ENCODE measurements at places on chromosomes 5 and 9.

- DNase-seq = no peak
These were observed 4.7 kb downstream of the IRGM start for GRCh38 chr5:150851039-150851438.

DNA sequence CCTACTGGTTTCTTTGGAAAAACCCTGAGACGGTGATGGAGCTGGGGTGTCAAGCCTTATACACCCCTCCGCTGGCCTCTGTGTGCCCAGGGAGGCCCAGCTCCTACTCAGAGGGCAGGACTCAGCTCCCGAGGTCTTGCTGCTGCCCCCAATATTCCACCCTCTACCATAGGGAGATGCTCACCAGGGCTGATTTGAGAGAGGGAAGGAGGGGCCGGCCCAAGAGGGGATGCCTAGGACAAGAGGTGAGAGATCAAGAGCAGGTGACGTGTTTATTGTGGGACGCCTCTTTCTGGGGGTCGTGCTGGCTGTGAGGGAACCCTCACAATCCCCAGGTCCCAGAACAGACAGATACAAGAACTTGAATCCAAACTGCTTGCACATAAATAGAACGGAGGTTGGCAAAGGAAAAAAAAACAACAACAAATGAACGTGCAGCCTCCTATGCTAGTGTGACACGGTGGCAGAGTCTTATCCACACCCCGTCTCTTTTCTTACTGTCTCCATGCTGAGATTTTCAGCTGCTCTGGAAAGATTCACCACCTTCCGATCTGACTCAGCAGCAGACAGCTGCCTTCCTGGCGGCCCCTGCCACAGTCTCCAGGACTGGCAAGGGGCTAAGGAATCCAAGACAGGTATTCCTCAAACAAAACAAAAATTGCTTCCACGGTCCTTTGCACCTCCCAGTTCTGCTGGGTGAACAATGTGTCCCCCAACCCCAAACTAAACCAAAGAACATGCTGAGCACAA, 22.3 kb downstream of the FABP6 start:
- no peak for DNase-seq

GRCh38 chr9:91428436-91428835, 4.8 kb upstream of the NFIL3 start:
- no peak for DNase-seq

DNA sequence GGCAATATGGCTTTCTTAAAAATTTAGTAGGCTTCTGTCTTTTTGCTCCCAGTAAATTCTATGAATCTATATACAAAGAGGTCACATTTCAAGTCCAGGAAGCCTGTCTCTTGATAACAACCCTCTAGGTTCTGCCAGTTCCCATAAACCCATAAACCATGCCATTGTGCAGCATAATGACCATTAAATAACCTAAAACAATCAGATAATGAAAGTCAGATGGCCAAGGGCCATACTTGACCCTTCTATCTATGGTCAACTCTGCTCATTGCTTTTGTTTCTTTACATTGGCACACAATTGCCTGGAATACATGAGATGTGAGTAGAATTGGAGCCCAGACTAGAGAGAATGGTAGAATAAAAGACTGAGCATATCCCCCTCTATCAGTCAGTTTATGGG, 305.4 kb upstream of the KIF2A start:
- DNase-seq = no peak

GRCh38 chr9:96661711-96662110, 6.6 kb upstream of the PRXL2C start:
- DNase-seq = no peak

- no peak for DNase-seq
These were observed 223.9 kb downstream of the SREK1 start for GRCh38 chr5:66367814-66368541.

- no peak for DNase-seq
These were observed 14.1 kb upstream of the XPA start for GRCh38 chr9:97711223-97711626.

DNA sequence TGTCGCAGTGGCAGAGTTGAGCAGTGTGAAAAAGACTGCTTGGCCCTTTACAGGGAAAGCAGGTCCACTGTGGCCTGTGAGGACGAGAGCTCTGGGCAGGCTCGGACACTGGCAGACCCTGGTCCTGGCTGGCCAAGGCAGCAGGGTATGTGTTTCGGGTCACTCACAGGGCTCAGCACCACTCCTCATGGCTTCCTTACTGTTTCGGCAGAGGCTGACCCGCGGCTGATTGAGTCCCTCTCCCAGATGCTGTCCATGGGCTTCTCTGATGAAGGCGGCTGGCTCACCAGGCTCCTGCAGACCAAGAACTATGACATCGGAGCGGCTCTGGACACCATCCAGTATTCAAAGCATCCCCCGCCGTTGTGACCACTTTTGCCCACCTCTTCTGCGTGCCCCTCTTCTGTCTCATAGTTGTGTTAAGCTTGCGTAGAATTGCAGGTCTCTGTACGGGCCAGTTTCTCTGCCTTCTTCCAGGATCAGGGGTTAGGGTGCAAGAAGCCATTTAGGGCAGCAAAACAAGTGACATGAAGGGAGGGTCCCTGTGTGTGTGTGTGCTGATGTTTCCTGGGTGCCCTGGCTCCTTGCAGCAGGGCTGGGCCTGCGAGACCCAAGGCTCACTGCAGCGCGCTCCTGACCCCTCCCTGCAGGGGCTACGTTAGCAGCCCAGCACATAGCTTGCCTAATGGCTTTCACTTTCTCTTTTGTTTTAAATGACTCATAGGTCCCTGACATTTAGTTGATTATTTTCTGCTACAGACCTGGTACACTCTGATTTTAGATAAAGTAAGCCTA, 15.7 kb downstream of the SQSTM1 start:
- no peak for DNase-seq

GRCh38 chr5:72107901-72108201, 576 bp downstream of the MAP1B start:
- DNase-seq = no peak

DNA sequence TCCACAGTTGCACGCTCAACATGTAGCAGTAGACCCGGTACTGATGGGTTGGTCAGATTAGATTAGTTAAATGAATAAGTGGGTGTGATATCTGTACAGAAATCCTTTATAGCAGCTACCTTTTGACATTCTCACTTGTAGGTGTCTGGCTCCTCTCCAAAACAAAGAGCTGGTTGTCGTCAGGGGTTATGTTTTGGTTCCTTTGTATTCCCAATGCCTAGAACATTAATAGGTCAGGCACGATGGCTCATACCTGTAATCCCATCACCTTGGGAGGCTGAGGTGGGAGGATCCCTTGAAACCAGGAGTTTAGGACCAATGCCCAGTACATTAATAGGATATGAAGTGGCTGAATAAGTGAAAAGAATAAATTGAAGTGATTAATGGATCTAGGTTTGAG, 182.1 kb downstream of the SNCAIP start:
- DNase-seq = no peak

- DNase-seq = no peak
These were observed 54.0 kb upstream of the OLFM1 start for GRCh38 chr9:135033487-135033886.

DNA sequence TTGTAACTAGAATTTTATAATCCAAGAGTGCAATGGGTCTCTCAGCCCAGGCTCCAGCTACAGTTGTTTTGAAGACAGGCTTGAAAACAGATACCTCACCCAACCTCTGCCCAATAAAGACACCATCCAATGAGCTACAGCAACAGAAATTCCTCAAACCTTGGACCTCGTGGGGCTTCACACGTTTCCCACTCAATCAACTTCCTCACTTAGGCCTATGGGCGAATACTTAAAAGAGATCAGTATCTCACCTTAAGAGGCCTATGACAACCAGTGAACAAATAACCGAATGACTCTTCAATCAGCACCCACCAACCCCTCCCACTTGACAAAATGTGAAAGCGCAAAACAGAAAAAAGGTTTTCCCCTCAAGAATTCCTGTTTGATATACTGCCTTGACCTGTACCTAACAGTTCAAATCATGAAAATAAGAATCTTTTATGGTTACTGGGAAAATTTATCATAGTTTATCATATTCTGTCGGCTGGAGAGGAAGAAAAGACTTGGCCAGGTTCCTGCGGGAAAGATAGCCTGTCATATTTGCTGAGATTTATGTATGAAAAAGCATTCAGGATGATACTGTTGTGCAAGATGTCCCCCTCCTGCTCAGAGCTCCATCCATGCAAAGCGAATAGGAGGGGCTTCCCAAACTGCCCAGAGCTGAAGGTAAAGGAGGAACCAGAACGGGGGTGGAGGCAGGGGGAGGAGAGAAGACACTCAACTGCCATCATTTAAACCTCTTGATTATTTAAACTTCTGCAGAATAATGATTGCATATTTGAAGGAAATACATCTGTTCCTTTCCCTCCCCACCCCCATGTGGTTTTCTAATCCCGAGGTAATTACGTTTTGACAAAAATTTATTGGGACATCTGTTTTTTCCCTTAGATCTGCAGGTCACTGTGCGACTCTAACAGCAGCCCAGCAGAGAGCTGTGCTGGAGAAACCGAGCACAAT, 256.3 kb downstream of the NFIB start:
- no peak for DNase-seq

- no peak for DNase-seq
These were observed 64.3 kb upstream of the LMX1B start for GRCh38 chr9:126549246-126550006.

DNA sequence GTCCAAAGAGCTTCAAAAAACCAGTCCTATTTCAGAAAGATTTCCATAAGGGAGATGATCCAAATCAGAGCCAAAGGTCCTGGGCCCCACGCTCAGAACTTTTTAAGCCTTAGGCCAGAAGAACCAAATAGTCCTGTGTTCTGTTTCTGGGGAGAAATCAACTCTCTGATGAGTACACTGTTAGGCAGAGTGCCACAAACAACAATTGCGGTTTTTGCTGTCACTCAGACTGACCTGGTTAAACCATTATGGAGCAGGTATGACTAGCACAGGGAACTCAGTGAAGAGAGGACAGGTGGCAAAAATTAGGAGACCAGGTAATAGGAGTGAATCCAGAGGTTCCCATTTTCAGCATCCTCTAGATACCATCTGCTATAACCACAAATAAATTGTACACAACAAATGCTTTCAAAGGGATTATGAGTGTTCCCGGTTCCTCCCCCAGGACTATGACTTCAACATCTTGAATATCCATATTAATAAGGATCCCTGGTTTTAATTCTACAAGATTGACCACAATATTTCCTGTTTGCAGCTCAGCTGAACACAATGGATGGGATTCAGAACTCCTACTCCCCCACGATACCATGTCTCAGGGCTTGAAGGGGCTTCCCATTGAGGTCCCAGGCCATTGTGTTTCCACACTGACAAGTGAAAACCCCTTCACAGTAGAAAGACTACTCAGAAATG, 52.1 kb upstream of the FREM1 start:
- DNase-seq = no peak

- no peak for DNase-seq
These were observed 88.4 kb upstream of the TNFSF8 start for GRCh38 chr9:115018547-115019435.

DNA sequence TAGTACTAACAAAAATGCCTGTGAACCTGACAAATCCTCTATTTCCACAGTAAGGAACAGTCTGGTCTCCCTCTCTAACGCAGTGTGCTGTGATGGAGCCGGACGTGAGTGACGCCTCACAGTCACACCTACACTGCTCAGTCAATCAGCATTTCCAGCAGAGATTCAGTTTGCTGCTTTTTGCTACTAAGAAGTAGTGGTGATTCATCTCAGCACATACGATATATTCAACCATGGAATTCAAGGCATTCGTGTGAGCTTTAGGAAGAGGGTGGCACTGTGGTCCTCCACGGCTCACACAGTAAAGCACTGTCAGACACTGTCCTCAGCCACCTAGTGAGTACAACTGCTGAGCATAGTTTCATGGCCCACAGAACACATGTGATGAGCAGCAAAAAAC, 70.9 kb downstream of the SETX start:
- DNase-seq = no peak

DNA sequence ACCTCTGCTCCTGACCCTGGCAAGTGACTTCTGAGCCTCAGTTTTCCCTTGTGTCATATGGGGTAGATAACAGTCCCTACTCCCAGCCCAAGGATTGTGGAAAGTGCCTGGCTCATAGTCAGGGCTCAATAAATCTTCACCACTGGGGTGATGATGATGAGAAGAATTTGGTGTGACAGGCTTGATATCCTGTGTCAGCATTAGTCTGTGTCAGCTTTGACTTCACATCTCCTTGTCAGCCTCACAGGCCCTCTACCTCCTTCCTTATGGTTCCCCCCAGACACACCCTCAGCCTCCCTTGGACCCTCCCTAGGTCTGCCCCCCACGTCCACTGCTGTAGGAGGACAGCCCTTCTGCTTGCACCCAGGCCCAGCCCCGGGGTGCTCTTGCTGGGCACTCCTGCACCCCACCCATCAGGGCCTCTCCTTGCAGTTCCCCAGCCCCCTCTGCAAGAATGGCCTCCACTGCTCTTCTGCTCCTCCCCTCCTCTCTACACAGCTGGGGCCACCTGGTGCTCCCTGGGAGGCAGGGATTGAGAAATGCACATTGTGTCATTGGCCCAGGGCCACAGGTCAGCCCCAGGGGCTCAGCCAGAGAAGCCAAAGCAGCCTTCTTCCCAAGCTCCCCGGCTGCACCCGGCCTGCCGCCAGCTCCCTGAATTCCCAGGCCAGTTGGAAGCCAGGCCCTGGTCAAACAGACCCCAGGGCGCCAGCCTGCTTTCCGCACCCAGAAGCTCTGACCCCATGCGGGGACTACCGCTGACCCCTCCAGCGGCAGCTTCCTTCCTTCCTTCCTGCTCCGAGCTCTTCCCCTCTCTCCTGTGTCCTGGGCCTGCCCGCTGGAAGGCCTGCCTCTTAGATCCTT, 7.7 kb downstream of the FGFR4 start:
- no peak for DNase-seq

DNA sequence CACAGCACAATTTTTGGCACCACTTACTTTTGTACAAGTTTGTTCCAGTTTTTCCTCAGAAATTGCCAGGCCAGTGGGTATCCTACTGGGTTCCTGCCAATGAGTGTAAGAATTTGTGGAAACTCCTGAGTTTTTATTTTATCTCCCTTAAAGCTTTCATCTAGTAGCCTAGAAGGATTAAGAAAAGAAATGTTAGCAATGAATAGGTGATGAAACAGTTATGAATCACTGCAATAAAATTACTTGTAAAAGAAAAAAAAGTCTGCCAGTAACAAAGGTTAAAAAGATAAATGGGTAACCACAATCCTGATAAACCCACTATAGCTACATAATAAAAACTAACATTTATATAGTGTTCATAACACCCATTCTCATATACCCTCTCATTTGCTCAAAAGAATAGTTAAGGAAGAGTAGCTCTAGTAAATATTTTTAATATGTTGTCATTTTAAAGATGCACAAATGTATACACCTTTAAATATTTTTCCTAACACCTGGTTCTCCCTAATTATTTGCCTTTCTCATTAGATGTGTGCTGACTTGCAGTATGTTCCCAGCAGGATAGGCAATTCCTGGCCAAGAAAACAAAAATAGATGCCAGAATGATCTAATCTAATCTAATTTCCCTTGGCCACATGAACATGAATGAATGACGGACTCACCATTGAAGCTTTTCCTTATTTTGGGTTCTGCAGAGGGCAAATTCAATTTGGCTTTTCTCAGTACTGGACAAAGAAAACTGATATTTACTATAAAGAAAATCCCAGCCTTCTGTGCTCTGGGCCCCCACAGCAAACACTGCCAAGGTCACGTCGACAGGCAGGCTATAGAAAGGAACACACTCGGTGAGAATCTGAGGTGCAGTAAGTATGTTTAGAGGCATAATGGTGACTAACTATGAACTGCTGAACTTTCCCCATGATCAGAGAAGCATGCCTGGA, 26.4 kb downstream of the ERAP1 start:
- no peak for DNase-seq

- no peak for DNase-seq
These were observed 133.3 kb upstream of the ELL2 start for GRCh38 chr5:96094904-96095303.

GRCh38 chr5:36842087-36842486, 34.5 kb upstream of the NIPBL start:
- DNase-seq = no peak

GRCh38 chr5:36647046-36647445, 40.6 kb downstream of the SLC1A3 start:
- no peak for DNase-seq

All from epithelial cell of proximal tubule (primary cell).